ENCODE measurements at places on chromosomes 6 and 20.
A peak's percentile ranks its signal among the peaks of the same experiment; 100 is the strongest.

- H3K4me1 ChIP-seq: peaks cover 15% of the 10 kb centered on the region
- H3K27ac ChIP-seq: peak overlapping the region; percentile 85
- H3K4me3 ChIP-seq: no peak overlapping the region
- peak; percentile 71 for DNase-seq
- H3K36me3 ChIP-seq: no peaks in the 10 kb centered on the region
Measured at GRCh38 chr6:52352239-52353018, 9.5 kb upstream of the PAQR8 start.

- no peaks in the 10 kb centered on the region for H3K4me1 ChIP-seq
- peaks cover 38% of the 10 kb centered on the region for H3K27me3 ChIP-seq
- no peak overlapping the region for H3K27ac ChIP-seq
- no peak overlapping the region for H3K4me3 ChIP-seq
Measured at GRCh38 chr20:63821811-63822210, 9.3 kb downstream of the ZBTB46 start.

DNA sequence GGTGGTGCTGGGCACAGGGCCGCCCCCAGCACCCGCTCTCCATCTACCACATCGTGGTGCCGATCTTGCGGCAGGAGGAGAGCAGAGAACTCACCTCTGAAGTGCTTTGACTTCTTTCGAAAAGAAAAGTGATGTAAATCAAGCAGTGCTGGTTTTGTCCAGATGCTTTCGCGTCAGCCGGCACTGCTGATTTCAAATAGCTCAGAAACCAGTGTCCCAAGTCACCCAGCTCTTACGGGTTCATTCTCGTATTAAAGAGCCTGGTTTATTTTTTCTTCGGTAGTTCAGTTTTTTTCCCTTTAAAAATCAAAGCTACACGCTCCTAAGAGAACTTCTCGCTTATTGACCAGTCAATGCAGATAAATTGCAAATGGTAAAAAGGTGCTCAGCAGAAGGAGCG is 32.1 kb downstream of the MYT1 start:
- no peak for DNase-seq
- no peaks in the 10 kb centered on the region for H3K36me3 ChIP-seq
- no peak overlapping the region for H3K27ac ChIP-seq
- no peak overlapping the region for H3K4me3 ChIP-seq
- H3K27me3 ChIP-seq: peaks cover 52% of the 10 kb centered on the region

- H3K4me1 ChIP-seq: peaks cover 4% of the 10 kb centered on the region
- DNase-seq: no peak
- no peak overlapping the region for H3K27ac ChIP-seq
- H3K4me3 ChIP-seq: no peak overlapping the region
- H3K27me3 ChIP-seq: no peaks in the 10 kb centered on the region
- H3K36me3 ChIP-seq: no peaks in the 10 kb centered on the region
Measured at GRCh38 chr20:62025832-62026563, 39.7 kb downstream of the TAF4 start.

GRCh38 chr6:146426516-146426915 is 117.1 kb upstream of the RAB32 start:
- no peaks in the 10 kb centered on the region for H3K36me3 ChIP-seq
- H3K4me1 ChIP-seq: no peaks in the 10 kb centered on the region
- H3K27ac ChIP-seq: no peak overlapping the region
- no peaks in the 10 kb centered on the region for H3K27me3 ChIP-seq

- no peaks in the 10 kb centered on the region for H3K36me3 ChIP-seq
- no peak overlapping the region for H3K4me3 ChIP-seq
- no peak overlapping the region for H3K27ac ChIP-seq
- no peak for DNase-seq
- H3K4me1 ChIP-seq: no peaks in the 10 kb centered on the region
- H3K27me3 ChIP-seq: peaks cover 15% of the 10 kb centered on the region
Measured at GRCh38 chr6:17098538-17098937, 3.3 kb upstream of the STMND1 start.

GRCh38 chr20:46544576-46544975 is 5.9 kb downstream of the OCSTAMP start:
- no peaks in the 10 kb centered on the region for H3K36me3 ChIP-seq
- no peak overlapping the region for H3K4me3 ChIP-seq
- H3K4me1 ChIP-seq: no peaks in the 10 kb centered on the region
- H3K27ac ChIP-seq: no peak overlapping the region

DNA sequence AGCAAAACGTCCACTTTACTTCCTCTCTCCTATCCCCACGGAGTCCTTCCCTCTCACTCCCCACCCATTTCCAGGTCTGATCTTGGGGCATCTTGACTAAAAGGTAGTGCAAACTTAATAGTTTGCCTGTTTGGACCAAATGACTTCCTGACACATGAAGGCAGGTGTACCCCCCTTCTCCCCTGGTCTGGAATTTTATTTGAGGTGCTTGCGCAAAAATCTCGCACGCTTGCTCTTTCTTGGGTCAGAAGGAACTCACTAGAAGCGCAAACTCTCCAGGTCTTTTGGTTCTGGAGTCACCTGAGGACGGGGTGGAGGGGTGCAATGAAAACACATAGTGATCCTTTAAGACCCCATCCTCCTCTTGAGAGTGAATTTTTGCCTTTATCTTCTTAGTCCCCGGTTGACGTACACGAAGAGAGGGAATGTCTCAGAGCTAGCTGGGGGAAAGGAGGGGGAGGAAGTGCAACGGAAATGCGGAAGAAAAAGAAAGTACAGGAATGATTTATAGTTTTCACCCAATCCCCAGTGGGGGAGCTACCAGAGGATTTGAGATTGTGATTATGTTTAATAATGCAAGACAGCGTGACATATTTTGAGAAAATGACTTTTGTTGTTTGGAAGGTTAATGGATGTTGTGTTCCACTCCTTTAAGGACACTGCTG is 4.9 kb downstream of the ADGRB3 start:
- no peaks in the 10 kb centered on the region for H3K4me1 ChIP-seq
- no peak for DNase-seq
- peaks cover 75% of the 10 kb centered on the region for H3K27me3 ChIP-seq
- H3K4me3 ChIP-seq: no peak overlapping the region

GRCh38 chr20:23268792-23269354 is 81.7 kb upstream of the NXT1 start:
- no peaks in the 10 kb centered on the region for H3K4me1 ChIP-seq
- H3K36me3 ChIP-seq: no peaks in the 10 kb centered on the region
- no peaks in the 10 kb centered on the region for H3K27me3 ChIP-seq
- no peak overlapping the region for H3K27ac ChIP-seq
- no peak for DNase-seq
- no peak overlapping the region for H3K4me3 ChIP-seq

- no peaks in the 10 kb centered on the region for H3K27me3 ChIP-seq
- H3K36me3 ChIP-seq: no peaks in the 10 kb centered on the region
- H3K27ac ChIP-seq: no peak overlapping the region
- peaks cover 26% of the 10 kb centered on the region for H3K4me1 ChIP-seq
- H3K4me3 ChIP-seq: no peak overlapping the region
Measured at GRCh38 chr6:155527443-155527842, 71.8 kb upstream of the NOX3 start.

DNA sequence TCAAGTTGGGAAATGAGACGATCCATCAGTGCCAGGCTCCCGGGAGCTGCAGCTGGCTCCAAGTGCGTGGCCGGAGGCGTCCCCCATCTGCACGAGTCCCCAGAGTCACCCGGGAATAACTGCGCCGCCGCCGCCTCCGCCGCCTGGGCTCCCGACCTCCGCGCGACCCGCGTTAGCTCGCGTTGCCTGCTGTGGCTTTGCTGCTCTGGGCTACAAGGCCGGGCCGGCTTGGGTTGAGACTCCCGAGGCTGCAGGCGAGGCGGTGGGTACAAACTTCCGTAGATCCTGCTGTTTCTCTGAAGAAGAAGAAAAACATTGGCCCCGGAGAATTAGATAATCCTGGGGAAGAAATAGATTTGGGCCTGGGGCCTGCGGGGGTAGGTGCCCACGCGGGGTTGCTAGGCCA is 7.4 kb upstream of the LAMP5 start:
- H3K36me3 ChIP-seq: no peaks in the 10 kb centered on the region
- H3K27me3 ChIP-seq: peaks cover 45% of the 10 kb centered on the region
- DNase-seq: peak; percentile 62
- no peak overlapping the region for H3K27ac ChIP-seq
- H3K4me3 ChIP-seq: no peak overlapping the region
- no peaks in the 10 kb centered on the region for H3K4me1 ChIP-seq

GRCh38 chr20:16785226-16785625 is 37.1 kb downstream of the OTOR start:
- H3K4me1 ChIP-seq: no peaks in the 10 kb centered on the region
- no peak overlapping the region for H3K4me3 ChIP-seq
- H3K27ac ChIP-seq: no peak overlapping the region
- DNase-seq: no peak
- H3K36me3 ChIP-seq: no peaks in the 10 kb centered on the region
- H3K27me3 ChIP-seq: peaks cover 7% of the 10 kb centered on the region

DNA sequence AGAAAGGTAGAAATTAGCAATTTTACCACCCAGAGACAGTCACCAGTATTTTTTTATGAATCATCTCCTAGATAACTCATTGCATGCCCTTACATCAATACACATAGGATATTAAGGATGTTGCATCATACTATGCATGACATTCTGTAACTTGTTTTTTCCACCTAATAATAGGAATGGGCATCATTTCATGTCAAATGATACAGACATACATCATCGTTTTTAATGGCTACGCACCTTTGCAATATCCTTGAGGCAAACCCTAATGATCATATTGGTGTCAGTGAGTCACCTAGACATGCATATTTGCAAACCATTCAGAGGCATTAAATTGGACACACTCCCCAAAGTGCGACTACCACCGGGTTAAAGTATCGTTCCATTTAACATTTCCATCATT is 309.7 kb upstream of the AGPAT4 start:
- H3K4me3 ChIP-seq: no peak overlapping the region
- no peak for DNase-seq
- peaks cover 19% of the 10 kb centered on the region for H3K4me1 ChIP-seq
- no peaks in the 10 kb centered on the region for H3K36me3 ChIP-seq
- peak overlapping the region; percentile 70 for H3K27ac ChIP-seq
- no peaks in the 10 kb centered on the region for H3K27me3 ChIP-seq

DNA sequence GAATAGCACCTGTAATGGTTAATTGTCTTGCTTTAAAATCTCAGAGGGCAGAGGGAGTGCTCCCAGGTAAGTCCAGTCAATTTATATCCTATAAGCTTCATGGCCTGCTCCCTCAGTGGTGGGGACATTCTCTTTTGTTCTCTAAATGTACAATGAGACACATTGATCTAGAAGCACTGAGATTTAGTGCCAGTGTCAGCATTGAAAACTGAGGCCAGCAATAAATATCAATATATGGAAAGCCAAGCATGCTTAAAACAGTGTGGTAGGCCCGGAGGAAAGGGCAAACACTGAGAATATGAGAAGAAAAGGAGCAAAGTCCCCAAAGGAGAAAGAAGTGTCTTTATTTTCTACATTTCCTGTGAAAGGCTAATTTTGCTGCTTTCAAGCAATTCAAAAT is 68.4 kb upstream of the CCN2 start:
- no peaks in the 10 kb centered on the region for H3K4me1 ChIP-seq
- no peak overlapping the region for H3K27ac ChIP-seq
- no peaks in the 10 kb centered on the region for H3K36me3 ChIP-seq

- no peak overlapping the region for H3K4me3 ChIP-seq
- H3K27me3 ChIP-seq: no peaks in the 10 kb centered on the region
- DNase-seq: no peak
- no peak overlapping the region for H3K27ac ChIP-seq
Measured at GRCh38 chr20:37329481-37330165, 16.3 kb upstream of the SRC start.

DNA sequence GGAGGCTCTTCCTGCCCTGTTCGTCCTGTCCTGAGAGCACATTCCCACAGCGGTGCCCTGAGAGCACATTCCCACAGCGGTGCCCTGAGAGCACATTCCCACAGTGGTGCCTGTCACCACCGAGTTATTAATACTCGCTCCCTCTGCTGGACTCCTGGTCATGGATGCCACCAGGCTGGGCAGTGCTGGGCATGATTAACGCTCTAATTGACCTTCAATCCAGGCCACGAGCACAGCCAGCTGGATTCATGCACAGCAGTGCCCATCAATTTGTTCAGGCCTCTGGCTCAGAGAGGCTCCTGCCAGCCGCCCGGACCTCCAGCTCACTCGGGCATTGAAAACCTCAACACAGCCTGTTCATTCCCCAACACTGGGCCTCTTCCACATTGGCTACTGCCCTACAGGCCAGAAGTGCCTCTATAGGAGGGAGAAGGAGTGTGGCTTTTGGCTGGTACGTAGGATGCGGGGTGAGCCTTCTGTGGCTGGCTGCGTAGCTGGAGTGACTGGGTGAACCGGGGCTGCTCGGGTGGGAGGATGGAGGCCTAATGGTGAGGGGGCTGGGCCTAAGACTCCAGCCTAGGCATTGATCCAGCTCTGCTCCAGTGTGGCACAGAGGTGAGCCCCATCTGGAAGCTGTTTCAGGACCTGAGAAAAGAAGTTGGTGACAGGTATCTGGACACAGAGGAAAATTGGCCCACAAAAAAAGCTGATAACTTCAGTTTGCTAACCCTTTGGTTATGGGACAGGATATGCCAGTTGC is 9.3 kb downstream of the IP6K3 start:
- DNase-seq: no peak
- H3K36me3 ChIP-seq: no peaks in the 10 kb centered on the region
- no peak overlapping the region for H3K4me3 ChIP-seq
- no peak overlapping the region for H3K27ac ChIP-seq
- no peaks in the 10 kb centered on the region for H3K4me1 ChIP-seq
- H3K27me3 ChIP-seq: no peaks in the 10 kb centered on the region

- H3K27me3 ChIP-seq: peaks cover 92% of the 10 kb centered on the region
- H3K36me3 ChIP-seq: no peaks in the 10 kb centered on the region
- DNase-seq: peak; percentile 76
- no peak overlapping the region for H3K4me3 ChIP-seq
- H3K27ac ChIP-seq: no peak overlapping the region
Measured at GRCh38 chr20:60966031-60966430, 286.0 kb upstream of the CDH4 start.

GRCh38 chr20:51529081-51529681 is 13.3 kb downstream of the NFATC2 start:
- H3K4me3 ChIP-seq: no peak overlapping the region
- DNase-seq: no peak
- H3K4me1 ChIP-seq: peaks cover 29% of the 10 kb centered on the region
- H3K27ac ChIP-seq: no peak overlapping the region

DNA sequence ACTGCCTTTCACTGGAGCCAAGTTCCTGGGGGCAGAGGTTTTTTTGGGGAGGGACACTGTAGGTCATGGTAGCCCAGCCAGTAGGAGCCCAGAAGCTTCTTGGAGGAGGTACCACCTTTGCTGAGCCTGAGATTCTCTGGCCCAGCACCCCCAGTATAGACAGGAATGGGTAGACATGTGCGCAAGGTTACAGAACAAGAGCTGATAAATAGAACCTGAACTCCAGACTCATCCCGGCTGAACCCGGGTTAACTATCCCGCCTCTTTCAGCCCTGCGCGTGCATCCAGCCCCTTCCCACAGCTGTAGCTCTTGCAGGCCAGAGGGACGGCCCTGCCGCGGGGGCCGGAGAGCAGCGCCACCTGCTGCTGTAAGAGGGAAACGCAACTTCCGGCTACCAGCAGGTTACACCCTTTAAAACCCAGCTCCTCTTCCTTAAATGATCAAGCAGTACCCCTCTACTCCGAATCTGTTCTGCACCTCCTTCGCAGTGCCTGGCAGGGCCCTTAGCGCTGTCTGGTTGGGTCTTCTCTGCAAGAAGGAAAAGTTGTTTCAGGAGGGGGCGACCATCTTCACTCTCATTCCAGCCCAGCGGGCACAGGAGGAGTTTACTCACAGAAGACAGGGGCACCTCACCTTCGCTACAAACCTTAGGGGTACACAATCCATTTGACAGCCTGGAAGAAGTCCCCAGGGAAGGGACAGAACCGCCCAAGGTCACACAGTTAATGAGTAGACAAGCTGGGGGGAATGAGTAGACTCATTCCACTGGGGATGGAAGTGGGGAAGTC is 7.5 kb downstream of the SRXN1 start:
- H3K4me3 ChIP-seq: no peak overlapping the region
- H3K27me3 ChIP-seq: no peaks in the 10 kb centered on the region
- no peaks in the 10 kb centered on the region for H3K4me1 ChIP-seq
- no peak for DNase-seq
- no peak overlapping the region for H3K27ac ChIP-seq

All from RWPE2 (cell line).